ENCODE measurements at places on chromosomes 3 and 15.

DNA sequence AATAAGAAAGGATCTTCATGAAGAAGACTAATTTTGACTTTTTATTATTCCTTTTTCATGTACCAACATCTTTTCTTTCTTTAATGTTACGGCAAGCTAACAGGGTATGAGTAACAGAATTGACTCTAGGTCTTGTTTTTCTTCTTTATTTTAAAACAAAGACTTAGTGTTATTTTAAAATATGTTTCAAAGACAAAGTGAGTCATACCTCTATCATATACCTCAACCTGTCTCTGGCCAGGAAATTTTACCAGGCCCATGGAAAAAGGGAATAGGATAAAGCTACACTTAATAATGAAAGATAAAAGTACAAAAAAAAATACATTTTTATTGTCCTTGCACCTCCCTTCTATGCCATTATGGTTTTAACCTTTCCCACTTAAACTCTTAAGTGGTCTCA, 57.4 kb downstream of the ZNF148 start:
- DNase-seq: no peak

GRCh38 chr3:170162630-170163029, 18.9 kb downstream of the PHC3 start:
- no peak for DNase-seq

DNA sequence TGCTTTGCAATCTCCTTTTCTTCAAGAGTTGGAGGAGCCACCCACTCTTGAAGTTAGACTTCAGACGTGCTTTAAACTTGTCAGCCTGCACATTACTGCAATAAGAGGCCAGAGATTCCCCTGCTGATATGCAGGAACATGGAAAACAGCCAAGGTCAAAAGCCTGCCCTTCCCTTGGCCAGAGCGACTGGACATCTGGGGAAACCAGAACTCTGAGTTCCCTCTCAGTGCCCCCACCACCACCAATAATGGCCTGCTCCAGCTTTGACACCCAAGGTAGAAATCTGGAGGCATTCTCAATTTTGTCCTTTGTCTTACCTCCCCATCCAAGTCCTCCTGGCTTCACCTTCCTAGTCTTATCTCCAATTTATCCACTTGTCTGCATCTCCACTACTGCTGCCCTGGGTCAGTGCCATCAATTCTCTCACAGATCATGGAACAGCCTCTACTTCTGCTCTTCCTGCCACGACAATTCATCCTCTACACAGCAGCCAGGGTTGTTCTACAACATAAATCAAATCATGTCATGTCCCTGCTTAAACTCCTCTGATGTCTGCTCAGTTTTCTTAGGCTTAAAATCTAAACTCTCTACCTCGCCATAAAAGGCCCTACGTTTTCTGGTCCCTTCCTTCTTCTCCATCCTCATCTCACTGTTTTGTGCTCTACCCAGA, 191.6 kb upstream of the WNT5A start:
- no peak for DNase-seq

DNA sequence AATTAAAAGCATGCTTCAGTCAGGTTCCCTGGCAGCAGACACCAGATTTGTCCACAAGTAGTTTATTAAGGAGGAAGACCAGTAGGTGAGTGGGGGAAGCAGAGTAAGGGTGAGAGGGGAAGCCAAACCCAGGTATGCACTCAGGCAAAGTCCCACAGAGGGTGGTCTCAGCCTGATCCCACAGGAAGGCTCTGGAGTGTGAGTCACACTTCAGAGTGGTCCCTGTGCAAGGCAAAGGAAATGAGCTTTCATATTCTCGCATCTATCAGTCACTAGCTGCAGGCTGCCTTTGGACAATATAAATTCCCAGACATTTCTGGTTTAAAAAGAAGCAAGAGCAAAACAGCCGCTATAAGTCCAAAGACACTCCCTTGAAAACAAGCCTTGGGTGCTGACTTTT, 78.5 kb downstream of the TRANK1 start:
- DNase-seq: no peak
